ENCODE measurements at places on chromosomes 4 and X.
A peak's percentile ranks its signal among the peaks of the same experiment; 100 is the strongest.

GRCh38 chr4:87895964-87896621, 63.3 kb downstream of the MEPE start:
- no peak for DNase-seq

DNA sequence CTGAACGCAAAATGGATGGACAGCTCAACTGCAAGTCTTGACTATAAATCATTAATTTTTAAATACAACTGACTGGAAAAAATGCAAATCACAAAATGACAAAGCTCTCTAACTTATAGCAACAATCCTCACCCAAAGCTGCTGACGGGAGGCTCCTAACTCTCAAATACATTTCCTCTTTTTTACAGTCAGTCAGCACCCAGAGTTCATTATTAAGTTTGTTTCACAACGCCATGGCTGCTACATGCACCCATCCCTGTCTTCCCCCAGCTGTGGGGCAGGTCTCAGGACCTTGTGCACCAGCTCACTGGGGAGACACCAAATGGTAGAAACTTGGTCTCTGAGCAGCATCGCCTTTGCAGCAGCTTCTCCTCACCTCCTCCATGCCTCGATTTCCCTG, 97.6 kb downstream of the SLC34A2 start:
- no peak for DNase-seq

DNA sequence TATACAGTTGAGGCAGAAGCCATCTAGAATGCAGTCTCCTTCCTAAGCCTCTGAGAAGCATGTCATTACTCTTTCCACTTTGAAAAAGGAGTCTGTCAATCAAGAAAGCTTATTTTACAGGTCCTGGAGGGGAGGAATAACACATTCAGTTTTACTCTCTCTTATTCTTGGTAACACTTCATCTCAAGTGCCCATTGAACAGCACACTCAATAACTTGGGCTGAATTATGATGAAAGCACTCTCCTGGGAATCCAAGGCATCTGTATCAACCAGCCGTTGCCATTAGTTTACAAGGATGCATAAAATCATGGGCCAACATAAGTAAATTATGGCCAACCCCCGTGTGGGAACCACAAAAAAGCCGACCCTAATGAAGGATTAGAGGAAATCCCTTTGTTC, 282.4 kb downstream of the C4orf33 start:
- no peak for DNase-seq

DNA sequence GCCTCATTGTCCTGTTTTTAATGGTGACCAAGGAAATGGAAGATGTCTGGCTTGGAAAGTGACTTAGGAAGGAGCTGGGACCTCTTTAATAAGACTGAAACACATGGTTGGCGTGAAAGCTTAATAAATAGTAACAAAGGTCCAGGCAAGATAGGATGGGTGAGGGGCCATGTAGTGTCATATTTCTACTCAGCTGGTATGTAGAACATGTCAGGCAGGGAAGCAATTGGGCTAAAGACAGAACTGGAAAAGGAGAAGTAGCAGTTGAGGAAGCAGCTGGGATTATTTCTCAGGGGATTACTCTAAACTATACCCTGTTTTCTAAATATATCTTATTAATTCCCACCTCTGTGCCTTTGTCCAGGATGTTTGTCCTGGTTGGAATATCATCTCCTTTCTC, 18.6 kb downstream of the ITGB1BP2 start:
- DNase-seq = no peak

DNA sequence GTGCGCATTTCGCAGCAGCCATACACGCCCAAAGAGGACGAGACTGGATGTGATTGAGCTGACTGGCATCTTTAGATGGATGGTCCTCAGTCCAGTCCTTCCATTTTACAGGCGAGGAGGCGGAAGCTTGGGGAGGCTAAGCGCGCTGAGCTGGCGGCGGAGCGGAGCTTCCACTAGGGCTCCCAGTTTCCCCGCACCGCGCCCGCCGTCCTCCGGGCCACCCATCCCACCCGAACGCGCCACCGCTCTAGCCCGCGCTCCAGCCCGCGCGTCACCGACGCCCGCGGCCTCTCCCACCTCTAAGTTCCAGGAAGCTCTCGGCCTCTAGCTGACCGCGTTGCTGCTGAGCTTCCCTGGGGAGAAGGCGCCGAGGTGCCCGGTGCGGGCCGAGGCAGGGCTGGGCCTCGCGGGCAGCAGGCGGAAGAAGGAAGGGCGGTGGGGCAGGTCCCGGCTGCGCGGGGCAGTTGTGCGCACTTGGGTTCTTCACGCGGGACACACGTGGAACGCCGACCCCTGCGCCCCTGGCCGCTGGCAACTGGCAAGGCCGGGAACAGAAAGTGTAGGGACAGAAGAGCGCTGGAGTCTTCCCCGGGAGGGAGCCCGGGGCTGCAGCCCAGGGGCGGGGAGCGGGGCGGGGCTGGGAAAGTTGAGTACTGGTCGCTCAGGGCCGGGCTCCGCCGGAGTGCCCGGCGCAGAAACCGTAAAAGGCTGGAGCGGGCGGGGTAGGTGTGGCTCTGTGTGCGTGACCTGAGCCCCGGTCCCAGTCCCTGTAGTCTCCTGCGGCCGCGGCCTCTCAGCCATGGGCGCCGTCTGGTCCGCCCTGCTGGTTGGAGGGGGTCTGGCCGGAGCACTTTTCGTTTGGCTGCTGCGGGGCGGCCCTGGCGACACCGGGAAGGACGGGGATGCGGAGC, at the start of gene STBD1:
STBD1 (plus strand) TSS at position 763 of the 911 bp plus-strand sequence; CDS start at position 800, 37 bp downstream.
- DNase-seq = peak; percentile 9

DNA sequence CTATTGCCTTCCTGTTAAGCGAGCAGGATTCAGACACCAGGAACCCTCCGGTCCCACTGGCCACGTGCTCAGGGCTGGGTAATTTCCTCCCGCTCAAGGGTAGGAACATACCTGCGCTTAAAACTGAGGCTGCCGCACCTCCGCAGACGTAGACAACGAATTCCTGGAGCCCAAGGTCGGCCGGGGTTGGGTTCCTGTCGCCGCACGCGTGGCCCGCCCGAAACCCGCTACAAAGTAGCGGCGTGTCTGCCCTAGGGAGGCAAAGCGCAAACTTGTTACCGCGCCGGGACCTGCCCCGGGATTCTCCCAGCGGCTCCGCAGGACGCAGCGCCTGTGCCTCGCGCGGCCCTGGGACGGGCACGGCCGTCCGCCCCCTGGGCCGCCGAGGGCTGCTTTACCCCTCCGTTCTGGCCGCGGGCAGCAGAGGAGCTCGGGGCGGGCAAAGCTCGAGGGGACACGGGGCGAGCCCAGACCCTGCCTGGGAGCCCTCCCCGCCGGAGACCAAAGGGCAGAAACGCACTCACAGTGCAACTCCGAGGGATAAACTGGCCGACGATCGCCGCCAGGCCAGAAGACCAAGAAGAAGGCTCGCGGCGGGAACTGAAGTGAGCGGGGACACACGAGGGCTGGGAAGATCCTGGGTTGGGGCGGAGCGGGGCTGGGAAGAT, at the start of gene ERVMER34-1:
ERVMER34-1 (minus strand) TSS at position 607 of the 668 bp plus-strand sequence. CDS start 5,905 bp downstream, outside the sequence.
- DNase-seq = no peak

DNA sequence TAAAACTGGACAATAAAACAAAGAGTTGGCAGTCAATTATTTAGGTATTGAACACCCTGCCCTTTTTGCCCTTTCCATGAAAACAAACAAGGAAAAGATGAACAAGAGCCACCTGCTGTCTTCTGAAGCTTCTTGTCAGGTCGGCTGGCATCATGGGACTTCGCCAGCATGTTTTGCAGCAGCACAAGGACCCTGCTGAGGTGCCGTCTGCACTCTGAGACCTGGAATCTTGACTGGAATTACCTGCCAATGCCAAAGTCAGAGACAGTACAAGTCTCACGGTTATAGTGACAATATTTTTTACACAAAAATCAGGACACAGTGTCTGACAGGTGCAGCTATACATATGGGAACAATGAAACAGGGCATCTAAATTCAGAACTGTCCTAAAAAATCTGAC, 284.5 kb downstream of the GASK1B start:
- no peak for DNase-seq

DNA sequence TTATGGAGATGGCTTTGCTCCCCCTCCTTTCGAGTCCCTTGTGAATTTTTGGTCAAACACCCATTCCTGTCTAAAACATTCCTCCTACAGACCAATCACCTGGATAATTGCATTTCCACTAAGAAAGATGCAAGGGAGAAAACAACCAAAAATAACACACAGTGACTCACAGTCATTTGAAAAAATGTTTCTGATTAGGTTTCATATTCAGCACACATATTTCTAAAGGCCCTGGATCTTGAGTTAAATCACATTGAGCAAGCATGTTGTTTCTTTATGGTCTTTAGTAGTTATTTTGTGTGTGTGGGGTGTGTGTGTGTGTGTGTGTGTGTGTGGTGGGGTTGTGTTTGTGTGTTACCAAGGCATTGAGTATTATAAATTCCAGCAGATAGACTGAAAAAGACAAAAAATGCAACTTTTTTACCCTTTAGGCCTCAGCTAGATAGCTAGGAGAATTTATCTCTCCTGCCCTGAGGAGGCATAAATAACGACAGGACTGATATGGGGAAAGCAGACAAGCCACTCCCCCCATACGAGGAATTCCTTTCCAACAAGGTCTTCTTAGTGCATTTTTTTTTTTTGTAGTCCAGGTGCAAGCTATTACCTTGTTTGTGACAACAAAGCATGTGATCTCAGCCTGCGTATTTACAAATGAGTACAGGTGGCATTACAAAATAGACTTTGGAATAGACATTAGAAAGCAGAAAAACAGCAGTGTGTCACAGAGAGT, 265.4 kb upstream of the ADGRL3 start:
- DNase-seq = no peak
